ENCODE measurements at places on chromosomes 4 and X.

- DNase-seq, result no peak
Measured at GRCh38 chr4:166896254-166896653, 338.0 kb downstream of the SPOCK3 start.

DNA sequence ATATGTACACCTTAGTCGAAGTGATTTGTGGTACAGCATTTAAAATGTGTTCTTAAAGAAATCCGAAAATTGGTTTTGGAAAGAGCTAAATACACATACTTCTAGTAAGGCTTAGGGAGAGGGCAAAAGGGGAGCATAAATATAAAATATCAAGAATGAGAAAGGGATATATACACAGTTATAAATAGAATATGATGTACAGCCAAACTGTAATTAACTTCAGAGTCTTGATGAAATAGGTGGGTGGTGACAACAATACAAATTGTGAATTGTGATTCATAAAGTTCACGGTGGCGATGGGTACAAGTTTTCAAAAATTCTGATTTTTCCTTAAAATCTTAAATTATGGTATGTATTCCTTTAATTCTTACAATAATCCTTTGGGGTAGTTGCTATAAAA, 62.2 kb downstream of the KDM6A start:
- no peak for DNase-seq

DNA sequence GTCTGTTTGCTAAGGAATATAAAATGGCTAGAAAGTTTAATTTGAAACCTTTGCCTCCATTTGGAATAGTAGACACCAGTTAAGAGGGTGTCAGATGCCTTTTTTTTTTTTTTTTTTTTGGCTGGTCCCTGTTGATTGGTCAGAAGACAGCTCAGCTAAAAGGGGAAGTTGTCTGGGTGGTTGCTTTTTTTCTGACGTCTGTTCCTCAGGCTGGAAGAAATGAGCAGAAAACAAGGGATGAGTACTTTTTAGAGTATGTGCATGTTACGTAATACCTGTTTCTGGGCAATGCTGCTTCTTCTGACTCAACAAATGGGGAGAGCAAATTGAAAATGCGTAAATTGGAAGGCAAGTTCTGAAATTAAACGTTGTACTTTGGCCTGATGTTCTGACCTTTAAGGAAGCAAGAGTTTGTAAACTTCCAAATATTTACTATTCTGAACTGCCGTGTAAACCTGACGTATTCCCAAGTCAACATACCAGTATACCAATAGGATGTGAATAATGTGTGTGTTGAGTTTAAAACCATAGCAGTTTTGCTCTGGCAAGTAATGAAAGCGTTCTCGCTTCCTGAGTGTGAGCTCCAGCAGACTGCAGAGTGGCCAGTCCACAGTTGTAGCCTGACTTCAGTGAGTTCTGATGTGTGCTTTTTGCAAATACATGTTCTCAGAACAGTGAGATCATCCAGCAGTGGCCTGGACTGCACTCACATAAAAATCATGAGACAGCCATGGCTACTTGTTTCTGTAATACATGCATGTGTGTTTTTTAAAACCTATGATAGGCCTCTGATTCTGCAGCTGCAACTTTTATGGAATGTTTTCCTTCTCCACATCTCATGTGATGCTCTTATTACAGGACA, 1.7 kb downstream of the SAT1 start:
- peak; percentile 73 for DNase-seq

DNA sequence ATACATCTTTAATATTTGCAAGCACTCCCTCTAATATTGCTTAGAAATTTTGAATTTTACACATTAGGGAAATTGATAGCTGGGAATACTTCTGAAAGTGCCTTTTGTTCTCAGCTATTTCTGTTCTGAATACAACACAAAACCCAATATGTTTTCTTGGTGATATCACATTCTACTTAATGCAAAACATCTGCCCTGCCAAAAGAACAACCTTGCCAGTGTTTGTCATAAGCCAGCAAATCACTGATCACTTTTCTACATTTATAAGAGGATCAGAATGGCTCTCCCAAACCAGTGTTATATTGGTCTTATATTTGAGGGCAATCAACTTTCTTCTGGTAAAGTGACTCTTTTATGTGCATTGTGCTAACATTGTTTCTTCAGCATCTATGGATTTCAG, 126.8 kb upstream of the APOOL start:
- DNase-seq, result no peak

All from inflammatory macrophage (primary cell).